Activated T-helper 9 cell treated with anti-CD3 and anti-CD28 coated beads, Interleukin-2, amount 50 U/mL, for 16 hours (primary cell): ENCODE measurements at places on chromosomes 13 and 19.

DNA sequence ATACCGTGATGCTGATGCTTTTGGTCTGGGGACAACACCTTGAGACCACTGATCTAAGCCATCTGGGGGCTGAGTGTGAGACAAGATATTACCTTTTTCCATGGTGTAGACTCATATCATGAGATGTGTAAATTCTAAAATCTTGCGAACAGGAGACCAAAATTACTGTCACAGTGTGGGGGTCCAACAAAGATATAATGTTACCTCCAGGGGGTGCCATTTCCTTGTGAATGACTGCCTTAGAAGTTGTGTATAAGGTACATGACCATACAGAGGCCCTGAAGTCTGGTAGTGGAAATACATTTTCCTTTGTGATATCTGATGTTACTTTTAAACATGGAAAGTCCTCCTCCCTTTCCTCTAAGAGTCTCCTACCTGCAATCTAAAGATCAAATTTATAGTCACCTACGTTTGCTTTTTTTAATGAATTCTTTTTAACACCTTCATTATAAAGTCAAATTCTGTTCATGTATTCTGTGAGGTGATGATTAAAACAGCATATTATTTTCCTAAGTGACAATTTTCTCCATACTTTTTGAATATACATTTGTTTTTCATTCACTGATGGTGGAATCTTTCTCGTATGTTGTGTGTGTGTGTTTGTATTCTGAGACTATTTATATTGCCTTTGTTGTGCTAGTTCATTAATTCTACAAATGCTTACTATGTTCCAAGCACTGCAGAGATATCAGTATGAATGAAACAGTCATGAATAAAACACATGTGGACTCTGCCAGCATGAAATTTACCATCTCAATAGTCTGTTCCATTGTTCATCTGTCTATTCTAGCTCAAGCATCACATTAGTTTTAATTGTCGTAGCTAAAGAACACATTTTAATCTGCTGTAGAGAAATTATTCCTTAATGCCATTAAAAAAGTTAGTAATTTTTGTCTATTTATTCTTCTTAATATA is 113.7 kb downstream of the RFC3 start:
- DNase-seq: no peak

DNA sequence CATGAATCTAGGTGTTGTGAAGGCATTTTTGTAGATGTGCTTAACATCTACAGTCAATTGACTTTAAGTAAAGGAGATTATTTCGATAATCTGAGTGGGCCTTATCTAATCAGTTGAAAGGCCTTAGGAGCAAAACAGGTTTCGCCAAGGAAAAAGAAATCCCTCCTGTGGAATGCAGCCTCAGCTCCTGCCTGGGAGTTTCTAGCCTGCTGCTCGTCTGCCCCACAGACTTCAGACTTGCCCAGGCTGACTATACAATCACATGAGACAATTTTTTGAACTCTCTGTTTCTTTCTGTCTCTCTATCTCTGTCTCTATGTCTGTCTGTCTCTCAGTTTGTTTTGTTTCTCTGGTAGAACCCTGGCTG is 312.5 kb downstream of the OLFM4 start:
- no peak for DNase-seq

DNA sequence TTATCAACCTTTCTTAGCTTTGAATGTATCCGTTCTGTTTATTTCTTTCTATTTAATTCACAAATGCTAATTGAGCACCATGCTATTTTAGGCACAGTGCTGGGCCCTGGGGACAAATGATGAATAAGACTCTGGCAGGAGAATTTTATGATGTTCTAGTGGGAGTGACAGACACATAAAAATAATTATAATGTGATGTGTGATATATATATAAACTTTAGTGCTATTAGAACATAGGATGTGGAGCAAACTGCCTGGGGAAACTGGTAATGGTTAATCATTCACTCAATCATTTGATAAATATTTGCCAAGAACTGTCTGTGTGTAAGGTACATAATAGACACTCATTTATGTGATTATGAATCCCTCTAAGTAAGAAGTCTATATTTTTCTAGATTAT is 50.7 kb upstream of the FRY start:
- no peak for DNase-seq

DNA sequence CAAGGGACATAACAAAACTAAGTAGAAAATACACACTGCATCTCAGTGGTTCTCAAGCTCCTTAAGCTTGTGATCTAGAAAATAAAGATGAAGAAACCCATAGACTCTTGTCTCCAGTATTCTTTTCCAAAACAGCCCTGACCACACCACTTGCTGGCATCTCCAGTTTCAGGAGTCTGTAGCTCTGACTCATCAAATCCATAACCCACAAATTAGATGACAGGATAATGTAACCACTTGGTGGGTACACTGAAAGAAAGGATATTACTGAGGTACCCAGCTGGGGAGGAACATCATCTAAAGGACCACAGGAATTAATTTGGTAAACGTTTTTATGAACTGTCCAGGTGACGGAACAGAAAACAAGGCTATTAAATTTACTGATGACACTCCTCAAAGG is 214.7 kb downstream of the VWA8 start:
- no peak for DNase-seq

GRCh38 chr13:37014609-37015008 is 14.0 kb downstream of the EXOSC8 start:
- no peak for DNase-seq

GRCh38 chr19:32673573-32673972 is 1.4 kb downstream of the ANKRD27 start:
- DNase-seq: no peak

- DNase-seq: no peak
Measured at GRCh38 chr13:94416454-94417080, 62.9 kb downstream of the DCT start.

GRCh38 chr13:83773961-83774360 is 108.3 kb downstream of the SLITRK1 start:
- no peak for DNase-seq

DNA sequence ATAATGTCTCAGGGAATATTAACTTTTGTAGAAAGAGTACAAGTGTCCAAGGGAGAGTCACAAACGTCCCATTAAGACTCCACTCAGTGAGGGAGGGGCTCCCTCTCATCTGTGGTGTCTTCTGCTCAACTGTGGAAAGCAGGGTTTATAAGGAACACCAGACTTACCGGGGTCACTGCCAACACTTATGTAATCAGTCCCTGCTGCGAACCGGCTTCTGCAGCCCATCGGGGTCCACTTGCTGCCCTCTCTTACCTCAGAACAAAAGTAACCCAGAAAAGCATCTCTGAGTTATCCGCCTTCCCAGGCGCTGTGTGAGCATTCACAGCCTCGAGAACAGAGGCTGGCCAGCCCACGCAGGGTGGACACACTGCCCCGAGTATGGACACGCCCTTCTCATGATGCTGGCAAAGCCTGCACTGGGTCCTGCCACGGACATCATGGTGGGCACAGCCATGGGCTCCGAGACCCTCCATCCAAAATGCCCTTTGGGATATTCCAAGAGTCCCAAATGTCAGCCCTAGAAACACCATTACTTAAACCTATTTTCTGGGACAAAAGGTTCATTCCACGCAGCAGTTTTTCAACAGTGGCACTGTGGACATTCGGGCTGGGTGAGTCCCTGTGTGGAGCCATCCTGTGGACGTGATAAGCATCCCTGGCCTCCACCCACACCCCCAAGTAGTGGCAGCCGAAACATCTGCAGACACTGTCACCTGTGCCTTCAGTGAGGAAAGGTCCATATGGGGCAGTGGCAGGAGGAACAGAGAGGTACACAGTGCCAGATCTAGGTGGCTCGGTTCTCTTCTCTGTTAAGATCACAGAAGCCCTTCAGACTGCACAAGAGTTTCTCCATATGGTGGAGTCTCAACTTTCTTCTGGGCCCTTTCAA is 63.9 kb downstream of the STK24 start:
- DNase-seq: no peak

- no peak for DNase-seq
Measured at GRCh38 chr19:46006411-46006810, 11.1 kb downstream of the CCDC61 start.

DNA sequence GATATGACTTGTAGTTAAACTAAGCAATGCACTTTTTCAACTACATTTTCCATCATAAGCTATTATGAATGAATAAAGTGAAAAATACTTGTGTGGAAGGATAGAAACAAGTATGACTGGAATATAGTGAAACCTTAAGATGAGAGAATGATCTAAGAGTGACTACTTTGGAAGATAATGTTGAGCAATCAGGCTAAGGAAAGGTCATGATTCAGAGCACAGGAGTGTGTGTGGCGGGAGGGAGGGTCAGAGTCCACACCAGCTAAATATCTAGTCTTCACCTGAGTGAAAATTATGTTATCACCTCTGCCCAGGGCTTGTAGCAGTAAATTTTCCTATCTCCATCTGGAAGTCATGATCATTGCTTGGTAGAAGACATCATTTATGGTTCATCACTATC is 833.4 kb upstream of the ATXN8OS start:
- no peak for DNase-seq

DNA sequence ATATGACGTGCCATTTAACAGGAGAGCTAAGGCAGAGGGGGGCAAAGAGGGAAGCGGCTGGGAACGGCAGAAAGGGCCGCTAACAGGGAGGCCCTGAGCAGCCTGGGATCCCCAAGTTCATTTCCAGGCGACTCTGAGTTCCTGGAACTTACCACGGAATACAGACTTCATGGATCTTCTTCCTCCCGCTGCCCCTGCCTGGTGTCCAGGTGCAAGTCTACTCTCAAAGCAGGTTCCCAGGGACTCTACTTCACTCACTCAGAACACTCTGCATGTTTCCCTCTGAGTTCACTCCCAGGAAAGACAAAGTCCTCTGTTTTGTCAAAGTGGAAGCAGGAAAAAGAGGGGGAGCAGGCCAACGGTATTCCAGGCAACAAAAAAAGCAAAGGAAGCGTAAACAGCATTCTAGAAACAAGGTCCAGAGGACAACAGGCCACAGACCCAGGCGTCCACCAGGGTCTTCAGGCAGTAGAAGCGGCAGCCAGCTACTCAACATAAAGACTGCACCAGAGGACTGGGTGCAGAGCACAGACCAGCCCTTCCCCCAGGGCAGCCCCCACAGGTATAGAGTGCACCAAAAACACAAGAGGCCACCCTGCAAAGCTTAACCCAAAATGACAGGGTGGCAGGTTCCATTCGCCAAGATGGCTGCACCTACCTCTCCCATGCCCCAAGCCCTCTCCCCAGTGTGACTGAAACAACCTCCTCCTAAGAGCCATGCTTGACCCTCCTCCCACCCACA is 3.0 kb downstream of the MIER2 start:
- no peak for DNase-seq

- DNase-seq: no peak
Measured at GRCh38 chr19:2782329-2782935, 641 bp downstream of the SGTA start.

- DNase-seq: no peak
Measured at GRCh38 chr13:59299584-59299983, 864.1 kb downstream of the DIAPH3 start.

DNA sequence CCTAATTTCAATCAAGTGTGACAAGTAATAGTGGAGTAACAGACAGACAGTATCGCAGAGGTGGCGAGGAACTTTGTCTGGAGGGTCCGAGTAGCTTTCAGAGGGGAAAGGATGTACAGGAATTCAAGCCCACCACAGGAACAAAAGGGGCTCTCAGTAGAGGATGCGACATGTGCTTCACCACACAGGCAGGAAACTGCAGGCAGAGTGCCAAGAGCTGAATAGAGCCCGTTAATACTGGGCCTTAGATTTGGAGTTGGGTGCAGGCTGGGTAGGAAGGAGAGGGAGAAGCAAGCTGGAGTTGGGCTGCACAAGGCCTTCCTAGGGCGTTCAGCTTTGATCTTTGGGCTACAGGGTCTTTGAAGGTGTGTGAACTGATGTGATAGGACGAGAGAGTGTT is 1.2 kb downstream of the CCDC70 start:
- DNase-seq: no peak

GRCh38 chr19:40923934-40924391 is 41.9 kb upstream of the CYP2A7 start:
- DNase-seq: no peak

- no peak for DNase-seq
Measured at GRCh38 chr19:8306235-8307054, 1.7 kb downstream of the CD320 start.

GRCh38 chr13:67351909-67352308 is 121.8 kb upstream of the PCDH9 start:
- no peak for DNase-seq

GRCh38 chr13:93767917-93768409 is 541.4 kb downstream of the GPC6 start:
- no peak for DNase-seq

DNA sequence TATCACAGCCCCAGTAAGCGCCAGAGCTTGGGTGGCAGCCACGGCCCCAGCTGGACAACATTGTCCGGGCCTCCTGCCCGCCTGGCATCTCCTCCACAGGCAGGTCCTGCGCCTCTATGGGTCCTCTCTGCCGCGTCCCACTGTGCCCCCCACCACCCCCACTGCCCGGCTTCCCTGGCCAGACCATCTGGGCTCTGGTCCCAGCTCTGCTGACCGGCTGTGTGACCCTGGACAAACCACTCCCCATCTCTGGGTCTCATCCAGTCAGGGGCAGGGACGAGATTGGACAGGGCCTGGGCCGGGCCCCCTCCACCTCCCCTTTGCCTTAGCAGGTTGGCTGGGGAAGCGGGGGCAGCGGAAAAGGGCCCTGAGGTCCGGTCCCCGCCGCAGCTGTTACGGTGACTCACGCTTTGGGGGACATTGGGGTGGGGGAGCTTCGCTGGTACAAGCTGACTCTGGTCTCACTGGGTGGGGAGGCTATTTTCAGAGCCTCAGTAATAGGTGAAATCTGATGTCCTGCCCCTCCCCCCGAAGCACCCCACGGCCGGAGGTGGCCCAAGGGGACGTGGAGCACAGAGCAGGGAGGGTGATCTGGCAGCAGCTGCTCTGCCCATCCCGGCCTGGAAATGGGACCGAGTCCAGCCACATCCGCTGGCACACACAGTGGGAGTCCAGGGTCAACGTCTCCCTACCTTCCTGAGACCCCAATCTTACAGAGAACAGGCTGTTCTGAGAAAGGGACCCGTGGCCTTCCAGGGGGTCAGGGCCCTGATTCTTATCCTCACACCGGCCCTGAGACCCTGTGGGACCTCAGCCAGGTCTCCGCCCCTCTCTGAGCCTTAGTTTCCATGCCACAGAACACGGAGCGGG is 9.1 kb downstream of the NFIC start:
- no peak for DNase-seq

GRCh38 chr13:55069746-55070145 is 2041.1 kb downstream of the OLFM4 start:
- DNase-seq: no peak

- DNase-seq: no peak
Measured at GRCh38 chr19:944663-945241, 18.9 kb downstream of the ARID3A start.

DNA sequence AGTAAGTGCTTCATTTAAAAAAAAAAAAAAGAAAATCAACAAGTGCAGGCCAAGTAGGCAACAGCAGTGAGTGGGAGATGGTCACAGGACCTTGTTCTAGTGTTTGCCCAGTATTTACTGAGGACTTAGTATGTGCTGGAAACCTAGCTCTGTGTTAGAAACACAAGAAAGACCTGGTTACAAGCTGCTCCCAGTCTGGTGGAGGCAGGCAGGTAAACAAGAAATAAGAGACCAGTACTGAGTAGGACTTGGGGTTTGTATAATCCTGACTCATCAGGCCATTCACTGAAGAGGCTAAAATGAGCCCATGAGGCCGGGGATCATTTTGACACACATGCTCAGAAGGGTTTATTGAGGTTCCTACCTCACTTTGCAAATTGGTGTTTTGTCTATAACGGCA is 21.5 kb upstream of the SERPINE3 start:
- no peak for DNase-seq
